ENCODE measurements at places on chromosomes 2 and 18.

GRCh38 chr2:174335988-174336500 is 1.3 kb downstream of the SP9 start:
- no peak for DNase-seq

GRCh38 chr2:142642650-142643049 is 234.8 kb upstream of the KYNU start:
- peak; percentile 90 for DNase-seq

- DNase-seq = peak; percentile 53
These were observed 22.5 kb upstream of the MAP3K20 start for GRCh38 chr2:173053043-173053699.

DNA sequence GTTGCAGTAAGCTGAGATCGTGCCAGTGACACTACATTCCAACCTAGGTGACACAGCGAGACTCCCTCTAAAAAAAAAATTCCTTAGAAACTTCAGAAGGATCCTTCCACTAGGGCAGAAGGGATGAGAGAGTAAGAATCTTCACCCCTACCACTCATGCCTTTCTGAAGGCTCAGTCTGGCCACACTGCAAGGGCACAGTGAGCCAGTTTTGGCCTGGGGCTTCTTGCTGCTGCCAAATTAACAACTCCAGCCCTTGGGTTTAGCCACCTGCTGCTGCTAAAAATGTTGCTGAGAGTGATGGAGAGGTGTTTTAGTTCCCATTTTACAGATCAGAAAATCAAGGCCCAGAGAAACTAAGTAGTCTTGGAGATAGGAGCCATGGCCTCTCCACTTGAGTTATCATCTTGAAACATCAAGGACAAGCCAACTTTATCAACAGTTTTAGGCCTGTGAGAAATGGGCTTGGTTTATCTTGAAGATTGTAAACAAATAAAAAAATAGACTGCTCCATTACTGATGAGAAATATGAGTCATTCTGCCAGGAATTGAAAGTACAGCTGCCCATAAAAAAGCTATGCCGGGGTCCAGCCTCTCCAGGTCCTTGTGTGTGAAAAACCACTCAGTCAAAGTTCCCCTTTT is 31.9 kb upstream of the CASP8 start:
- DNase-seq = peak; percentile 47

GRCh38 chr2:163213661-163214081 is 375.1 kb upstream of the KCNH7 start:
- peak; percentile 81 for DNase-seq

DNA sequence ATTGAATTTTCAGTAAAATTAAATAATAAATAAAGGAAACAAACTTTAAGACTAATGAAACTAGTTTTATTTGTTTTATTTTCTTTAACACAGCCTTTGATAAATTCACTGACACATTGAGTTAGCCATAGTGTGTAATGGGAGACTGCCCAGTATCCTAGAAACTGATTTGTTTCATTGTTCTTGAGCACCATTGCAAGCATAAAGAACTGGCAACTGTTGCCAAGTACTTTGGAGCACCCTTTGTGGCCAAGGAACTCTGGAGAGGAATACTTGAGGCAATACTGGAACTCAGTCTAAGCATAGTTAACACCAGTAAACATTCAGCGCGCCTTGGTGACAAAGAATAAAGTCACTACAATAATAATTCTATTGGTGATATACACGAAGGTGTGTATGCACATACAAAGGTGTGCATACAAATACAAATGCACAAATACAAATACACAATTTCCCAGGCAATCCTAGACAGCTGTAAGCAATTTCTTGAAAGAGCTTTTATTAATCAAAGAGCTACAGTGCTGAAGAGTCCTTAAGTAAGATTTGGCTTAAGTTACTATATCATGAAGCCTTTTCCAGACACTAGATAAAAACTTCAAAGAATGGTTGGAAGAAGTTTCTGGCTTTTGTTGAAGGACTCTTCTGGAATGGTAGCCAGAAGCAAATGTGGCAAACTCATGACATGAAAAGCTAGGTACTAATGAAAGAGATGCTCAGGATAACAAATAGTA is 1371.2 kb downstream of the LRP1B start:
- no peak for DNase-seq

- DNase-seq = peak; percentile 20
These were observed 952.4 kb downstream of the EPHA4 start for GRCh38 chr2:220619525-220620220.

DNA sequence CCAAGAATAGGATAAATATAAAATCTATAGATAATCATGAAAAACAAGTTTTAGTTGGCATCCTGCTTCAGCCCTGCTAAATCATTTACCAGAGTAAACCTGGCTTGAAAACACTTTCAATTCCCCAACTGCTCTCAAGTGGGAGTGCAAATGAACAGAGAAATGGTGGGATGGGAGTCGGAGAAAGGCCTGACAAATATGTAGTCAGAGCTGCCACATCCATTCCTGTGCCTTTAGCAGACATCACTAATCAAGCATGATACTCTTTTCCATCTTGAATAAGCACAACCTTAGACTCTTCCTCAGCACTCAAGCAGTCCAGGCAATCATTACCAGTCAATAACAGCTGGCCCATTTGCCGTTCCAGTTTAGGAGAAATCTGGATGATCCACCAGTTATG is 101.3 kb downstream of the ANKRD44 start:
- no peak for DNase-seq

Data from iris pigment epithelial cell (primary cell).